Activated T-helper 9 cell treated with anti-CD3 and anti-CD28 coated beads, Interleukin-2, amount 50 U/mL, for 16 hours (primary cell): ENCODE measurements at places on chromosomes 1 and 21.

GRCh38 chr21:44471341-44471740 lies 16.0 kb downstream of the LRRC3 start:
- no peak for DNase-seq

GRCh38 chr21:36321325-36322082 lies 1.5 kb downstream of the MORC3 start:
- DNase-seq = no peak

DNA sequence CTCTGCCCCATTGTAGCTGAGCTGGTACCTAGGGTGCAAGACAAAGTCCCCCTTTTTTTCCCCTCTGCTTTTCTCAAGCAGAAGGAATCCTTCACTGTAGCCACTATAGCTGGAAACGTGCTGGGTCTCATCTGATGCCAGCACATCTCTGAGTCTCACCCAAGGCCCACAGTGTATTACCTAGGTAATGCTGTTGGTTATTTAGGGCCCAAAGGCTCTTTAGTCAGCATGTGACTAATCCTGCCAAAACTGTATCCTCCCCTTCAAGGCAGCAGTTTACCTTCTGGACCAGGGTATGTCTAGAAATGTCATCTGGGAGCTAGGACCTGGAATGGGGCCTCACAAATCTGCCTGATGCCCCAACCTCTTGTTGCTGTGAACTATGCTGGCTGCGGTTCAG lies 423.4 kb downstream of the NUF2 start:
- DNase-seq = no peak

GRCh38 chr1:15740924-15741850 lies 1.1 kb upstream of the TMEM82 start:
- DNase-seq = peak; percentile 37

DNA sequence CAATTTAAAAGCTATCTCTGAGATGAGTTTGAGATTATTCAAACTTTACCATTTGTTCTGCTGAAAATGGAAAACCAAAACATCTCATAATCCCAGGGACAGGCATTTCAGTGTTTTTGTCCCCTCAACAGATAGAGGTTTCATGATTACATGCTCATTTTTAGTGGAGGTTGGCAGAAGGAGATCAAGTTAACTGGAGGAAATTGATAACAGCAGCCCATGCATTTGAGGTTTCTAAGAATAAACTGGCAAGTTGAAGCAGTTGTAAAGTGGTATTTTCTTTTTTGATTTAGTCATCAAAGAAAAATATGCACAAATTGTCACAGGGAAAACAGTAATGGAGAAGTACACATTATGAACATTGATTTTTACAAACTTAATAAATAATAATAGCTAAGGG lies 205.8 kb downstream of the PLA2G4A start:
- no peak for DNase-seq

GRCh38 chr21:14881863-14882499 lies 182.8 kb downstream of the NRIP1 start:
- no peak for DNase-seq

DNA sequence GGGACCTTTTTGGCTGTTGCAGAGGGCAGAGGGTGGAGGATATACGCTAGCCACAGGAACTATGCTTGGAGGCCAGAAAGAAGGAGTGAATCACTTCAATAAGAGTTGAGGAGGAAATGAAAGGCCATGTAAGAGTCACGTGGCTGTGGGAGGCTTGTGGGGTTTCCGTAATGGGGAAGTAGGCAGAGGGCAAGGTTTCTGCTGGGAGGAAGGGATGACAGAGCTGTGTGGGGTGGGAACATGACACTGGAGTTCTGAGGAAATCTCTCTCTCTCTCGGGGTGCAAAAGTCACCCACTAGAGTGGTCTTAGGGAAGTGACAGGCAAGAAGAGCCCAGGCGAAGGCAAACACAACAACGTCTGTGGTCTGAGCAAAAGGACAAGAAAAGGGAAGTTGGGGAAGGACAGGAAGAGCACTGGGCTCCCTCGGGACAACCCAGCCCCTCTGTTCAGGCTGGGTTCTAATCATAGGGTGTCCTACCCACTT lies 3.9 kb upstream of the CD1C start:
- no peak for DNase-seq

DNA sequence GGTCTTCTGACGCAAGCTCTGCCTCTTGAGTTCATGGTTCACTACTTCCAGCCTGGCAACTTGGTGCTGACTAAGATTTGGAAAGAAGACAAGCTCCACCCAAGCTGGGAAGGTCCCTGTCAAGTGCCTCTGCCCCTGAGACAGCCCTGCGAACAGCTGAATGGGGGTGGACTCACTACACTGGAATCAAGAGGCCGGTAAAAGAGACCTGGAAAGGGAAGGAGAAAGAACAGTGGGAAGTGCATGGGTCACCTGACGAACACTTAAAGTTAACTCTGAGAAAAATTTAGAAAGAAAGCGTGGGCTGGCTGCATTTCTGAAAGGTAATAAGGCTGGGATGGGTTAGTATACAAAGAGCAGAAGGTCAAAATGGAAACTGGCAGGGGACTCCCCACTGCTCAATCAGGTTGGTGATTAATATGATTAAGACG lies 26.1 kb upstream of the ZNF496 start:
- DNase-seq = no peak

GRCh38 chr1:12052008-12052573 lies 11.0 kb upstream of the TNFRSF8 start:
- no peak for DNase-seq

DNA sequence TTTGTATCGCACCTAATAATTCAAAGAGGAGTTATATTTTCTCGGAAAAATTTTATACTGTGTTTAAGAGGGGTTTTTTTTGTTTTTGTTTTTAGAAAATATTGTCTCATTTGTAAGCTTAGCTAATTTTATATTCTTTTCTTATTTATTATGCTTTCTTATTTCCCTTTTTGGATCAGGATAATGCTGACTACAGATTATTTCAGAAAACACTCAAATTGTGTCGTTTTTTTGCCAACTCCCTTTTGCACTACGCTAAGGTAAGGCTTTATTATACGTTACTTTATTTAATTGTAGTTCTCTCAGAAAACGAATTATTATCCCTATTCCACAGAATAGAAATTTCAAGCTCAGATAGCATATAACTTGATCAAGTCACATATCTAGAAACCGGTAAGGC lies 26.8 kb upstream of the METTL18 start:
- DNase-seq = no peak

DNA sequence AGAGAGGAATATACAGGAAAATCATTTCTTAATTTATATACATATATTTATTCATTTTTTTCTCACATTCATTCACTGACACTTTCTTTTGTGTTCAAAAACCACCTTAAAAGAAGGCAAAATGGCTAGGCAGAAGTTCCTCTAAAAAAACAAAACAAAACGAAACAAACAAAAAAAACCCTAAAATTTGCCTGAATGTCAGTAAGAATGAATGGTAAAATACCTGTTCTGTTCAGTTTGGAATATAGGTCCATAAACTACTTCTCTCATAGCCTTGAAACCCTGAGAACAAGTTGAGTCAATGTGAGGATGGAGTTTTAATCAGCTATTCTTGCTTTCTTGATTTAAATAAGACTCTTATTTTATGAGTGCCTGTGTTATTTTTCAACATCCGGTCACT lies 14.7 kb upstream of the ALG6 start:
- no peak for DNase-seq

DNA sequence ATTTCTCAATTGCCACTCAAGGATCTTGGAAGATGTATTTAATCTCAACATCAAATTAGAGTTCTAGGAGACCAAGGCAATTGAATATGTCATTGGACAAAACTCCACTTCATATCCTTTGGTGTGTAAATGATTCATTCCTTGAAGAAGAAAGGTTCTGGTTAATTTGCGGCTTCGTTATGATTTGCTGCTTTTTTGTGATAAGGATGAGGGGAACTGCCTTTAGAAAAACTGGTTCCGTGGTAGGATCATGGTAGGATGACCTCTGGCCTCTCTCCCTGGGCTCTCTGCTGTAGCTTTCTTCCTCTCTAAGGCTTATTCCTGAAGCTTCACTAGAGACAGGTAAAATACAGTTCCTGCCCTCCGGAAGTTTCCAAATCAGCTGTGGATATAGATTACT lies 51.5 kb upstream of the ERRFI1 start:
- DNase-seq = no peak

DNA sequence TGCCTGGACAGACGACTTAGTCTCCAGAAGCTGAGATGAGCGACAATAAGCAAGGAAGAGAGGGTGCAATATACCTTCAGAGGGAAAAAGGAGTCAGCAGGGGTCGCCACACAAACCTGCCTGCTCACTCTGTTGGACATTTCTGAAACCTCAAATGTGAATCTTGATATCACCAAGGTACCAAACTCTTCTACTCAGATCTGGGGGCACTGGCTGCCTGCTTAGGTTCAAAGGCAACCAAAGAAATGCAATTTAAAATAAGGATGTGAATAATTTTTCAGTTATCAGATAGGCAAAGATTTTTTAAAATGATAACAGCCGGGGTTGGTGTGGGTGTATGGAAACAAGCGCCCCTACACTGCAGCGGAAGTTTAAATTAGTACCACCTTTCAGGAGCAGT lies 164.2 kb downstream of the HIVEP3 start:
- no peak for DNase-seq

DNA sequence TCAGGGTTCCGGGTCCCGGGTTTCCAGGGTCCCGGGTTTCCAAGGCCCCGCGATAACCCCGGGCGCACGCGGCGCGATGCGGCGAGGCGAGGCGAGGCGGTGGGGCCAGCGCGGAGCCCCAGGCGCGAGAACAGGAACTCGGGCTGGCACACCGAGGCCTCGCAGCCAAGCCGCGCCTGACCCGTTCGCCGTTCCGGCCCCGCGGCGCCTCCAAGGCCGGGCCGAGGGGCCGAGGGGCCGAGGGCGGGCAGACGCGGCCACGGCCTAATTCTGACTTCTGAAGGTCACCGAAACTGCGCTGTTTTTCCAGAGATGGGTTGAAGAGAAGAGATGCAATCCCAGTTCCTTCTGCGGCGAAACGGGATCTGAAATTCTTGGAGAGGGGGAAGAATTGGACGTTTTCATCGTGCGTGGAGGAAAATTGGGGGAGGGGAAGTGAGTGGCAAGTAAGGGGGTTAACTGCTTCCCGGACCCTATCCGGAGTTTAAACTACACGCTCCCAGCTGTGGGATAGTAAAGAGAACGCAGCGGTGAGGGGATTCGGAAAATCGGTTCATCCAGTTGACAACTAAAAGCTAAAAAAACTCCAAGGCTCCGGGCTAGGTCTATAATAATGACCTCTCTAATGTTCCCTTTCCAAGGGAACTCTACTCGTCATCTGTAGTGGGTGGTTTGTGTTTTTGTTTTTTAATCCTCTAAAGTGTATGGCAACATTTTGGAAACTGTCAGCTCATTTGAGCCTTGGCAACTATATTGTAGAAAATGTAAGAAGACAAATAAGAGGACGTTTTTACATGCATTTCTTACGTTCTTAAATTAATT lies 8.2 kb downstream of the TBX15 start:
- DNase-seq = no peak

DNA sequence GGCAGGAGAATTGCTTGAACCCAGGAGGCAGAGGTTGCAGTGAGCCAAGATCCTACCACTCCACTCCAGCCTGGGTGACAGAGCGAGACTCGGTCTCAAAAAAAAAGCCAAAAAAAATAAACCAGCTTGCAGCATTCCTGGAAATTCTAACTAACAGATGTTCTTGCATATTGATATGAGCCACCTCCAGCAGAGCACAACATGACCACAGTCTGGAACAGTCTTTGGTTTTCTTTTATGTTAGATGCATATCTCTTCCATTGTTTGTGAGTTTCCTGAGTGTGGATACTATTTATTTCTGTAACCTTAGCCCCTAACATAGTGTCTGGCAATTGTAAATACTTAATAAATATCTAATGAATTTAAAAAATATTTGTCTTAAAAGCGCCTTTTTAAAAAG lies 23.9 kb downstream of the IFNAR1 start:
- no peak for DNase-seq

DNA sequence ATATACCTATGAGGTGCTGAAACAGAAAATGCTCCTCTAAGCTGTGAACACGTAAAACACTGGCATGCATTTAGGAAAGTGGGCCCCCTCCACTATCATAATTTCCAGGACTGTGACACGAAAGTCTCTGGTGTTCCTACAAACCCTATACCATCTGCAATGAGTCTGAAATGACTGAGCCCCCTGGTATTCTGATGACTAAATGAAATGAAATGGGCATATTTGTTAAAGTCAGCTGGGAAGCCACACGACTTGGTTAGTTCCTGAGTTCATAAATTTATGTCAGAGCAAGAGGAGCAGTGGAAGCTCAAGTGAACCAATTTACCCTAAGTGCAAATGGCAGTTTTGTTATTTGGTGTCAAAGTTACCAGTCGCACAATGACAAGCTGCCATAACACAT lies 182.3 kb downstream of the KCTD3 start:
- DNase-seq = no peak
